ENCODE measurements at places on chromosomes 16 and 17. TPM values are rescaled to one million over a fixed set of nuclear protein-coding genes. Genes with fewer than 3 reads are reported as not detected.

GRCh38 chr16:73214825-73215677 is 167.1 kb upstream of the ZFHX3 start:
- no peak for DNase-seq

- DNase-seq: no peak
Measured at GRCh38 chr17:65220732-65221131, 83.6 kb downstream of the RGS9 start.

GRCh38 chr16:78385086-78385805 is 285.8 kb downstream of the WWOX start:
- no peak for DNase-seq

The KRTAP4-5 gene
- total RNA-seq: not detected

- no peak for DNase-seq
Measured at GRCh38 chr17:73933164-73933766, 270.2 kb upstream of the RPL38 start.

The DPEP3 gene
- total RNA-seq: not detected

The KRTAP3-2 gene
- not detected for total RNA-seq

GRCh38 chr16:82830944-82831343 is 204.2 kb downstream of the CDH13 start:
- DNase-seq: no peak

The COPRS gene
- total RNA-seq: 45.2 TPM

The ALOXE3 gene
- 2.2 TPM for total RNA-seq

The SCGB1C2 gene
- not detected for total RNA-seq

GRCh38 chr17:36085765-36086164 is 4.2 kb downstream of the CCL3 start:
- DNase-seq: no peak

The ATAD5 gene
- total RNA-seq: 6.7 TPM

DNA sequence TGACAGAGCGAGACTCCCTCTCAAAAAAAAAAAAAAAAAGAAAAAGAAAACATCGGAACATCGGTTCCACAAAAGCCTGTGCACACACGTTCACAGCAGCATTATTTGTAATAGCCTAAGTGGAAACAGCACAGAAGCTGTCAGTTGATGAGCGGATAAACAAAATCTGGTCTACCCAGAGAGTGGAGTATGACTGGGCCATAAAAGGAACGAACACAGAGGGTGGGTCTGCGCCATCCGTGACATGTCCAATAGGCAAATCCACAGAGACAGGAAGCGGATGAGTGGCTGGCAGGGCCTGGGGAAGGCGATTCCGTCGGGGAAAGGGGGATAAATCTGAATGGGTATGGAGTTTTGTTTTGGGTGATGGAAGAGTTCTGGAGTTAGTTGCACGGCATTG is 212.2 kb upstream of the CIBAR2 start:
- no peak for DNase-seq

DNA sequence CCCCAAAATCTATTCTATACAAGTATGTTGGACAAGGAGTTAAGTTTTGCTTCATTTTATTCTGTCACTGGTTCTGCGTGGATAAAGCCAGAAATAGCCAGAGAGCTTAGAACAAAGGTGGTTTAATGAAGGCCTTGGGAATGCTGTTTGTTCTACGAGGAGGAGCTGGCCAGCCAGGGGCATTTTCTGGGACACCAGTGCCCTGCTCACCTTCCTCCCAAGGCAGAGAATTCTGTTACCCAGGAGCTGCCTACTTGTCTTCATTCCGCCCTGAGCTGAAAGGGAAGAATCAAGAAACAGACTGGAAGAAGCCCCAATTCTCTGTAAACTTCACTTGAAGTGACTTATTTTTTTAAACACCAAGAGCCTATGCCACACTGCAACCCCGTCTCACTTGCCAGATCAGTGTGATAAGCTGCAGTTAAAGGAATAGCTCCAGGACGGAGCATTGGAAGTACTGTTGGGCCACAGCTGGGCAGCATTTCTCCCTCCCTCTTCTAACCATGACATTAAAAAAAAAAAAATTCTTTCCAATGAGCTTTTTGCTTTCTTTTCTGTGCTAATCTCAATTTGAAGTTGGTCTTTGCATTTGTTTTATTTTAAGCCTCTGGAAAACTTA is 149.8 kb upstream of the DYNLRB2 start:
- no peak for DNase-seq

- no peak for DNase-seq
Measured at GRCh38 chr17:20315821-20316220, 151.5 kb downstream of the LGALS9B start.

The SPATA33 gene
- 2.2 TPM for total RNA-seq

GRCh38 chr16:29698484-29699323 is 19.7 kb downstream of the QPRT start:
- no peak for DNase-seq

The PRM2 gene
- not detected for total RNA-seq

DNA sequence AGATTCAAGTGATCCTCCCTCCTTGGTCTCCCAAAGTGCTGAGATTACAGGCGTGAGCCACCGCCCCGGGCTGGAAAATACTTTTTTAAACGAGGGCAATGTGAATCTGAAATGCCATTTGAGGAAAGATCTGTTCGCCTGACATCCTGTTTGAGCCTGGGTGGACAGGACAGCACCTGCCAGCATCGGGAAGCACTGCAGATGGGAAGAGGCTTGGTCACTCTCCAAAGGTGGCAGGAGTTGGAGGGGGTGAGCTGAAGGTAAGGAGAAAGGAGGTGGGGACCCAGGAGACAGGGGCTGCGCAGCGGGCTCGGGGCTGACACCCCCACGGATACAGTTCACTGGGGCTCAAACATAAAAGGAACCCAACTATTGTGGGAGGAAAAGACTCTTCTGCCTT is 3.9 kb upstream of the BIRC5 start:
- no peak for DNase-seq

DNA sequence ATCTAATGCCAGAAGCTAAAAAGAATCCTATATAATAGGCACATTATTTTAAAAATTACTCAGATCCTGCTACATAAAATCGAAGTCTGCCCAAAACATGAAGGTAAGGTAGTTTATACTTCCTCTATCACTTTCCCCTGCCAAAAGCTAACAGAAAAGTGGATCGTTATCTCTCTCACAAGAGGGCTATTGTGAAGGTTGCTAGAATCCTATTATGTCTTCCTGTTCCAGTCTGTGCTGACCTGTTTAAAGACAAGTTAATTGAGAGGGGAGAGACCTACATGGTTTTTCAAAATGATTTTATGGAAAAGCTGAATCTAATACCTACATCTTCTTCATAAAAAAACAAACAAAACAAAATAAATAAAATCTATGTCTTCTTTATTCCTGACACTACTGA is 1410.9 kb upstream of the CDH8 start:
- DNase-seq: no peak

DNA sequence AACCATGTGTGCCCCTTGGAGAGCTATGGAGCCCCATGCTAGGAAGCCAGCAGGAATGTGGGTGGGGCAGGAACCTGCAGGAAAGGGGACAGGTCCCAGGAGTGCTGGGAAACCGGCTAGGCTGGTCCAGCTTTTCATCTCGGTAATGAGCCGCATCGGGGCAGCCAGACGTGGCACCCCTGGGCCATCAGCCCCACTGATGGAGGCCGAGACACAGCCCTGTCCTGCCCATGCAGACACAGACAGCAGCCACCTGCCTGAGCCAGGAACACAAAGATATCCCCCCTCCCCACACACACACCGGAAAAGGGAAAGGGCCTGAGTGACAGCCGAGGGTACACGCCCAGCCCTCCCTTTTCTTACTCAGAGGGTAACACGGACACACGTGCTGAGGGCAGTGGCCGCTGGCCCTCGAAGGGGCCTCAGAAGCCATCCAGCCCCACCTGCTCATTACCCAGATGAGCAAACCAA is 18.1 kb downstream of the PPL start:
- no peak for DNase-seq

The C16orf46 gene
- 5.1 TPM for total RNA-seq

DNA sequence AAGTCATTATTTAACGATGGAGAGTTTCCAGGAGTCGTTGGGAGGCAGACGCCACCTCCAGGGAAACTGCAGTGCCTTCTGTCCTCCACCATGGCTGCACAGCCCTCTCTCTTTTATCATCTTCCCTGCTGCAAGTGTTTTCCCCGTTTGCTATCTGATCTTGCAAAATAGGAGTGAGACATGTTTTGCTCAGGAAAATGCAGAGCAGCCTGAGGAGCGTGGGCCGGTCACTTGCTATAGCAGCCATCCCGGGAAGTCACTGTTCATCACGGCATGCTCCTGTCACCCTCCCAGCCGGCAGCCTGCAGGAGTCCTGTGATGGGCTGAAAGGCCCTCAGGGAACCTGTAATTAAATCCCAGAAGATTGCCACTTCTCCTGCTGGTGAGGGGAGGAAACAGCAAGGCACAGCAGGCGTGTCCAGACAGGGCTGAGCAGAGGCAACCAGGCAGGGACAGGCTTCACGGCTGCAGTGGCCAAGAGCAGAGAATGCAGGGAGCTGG is 143.1 kb downstream of the GSG1L start:
- no peak for DNase-seq

The BCAR1 gene
- 32.8 TPM for total RNA-seq

All from esophagus squamous epithelium (tissue), 5 donors.